Testis (tissue), 5 donors: ENCODE measurements at places on chromosomes 16 and 17.

- no peak for DNase-seq
Measured at GRCh38 chr17:61460796-61461585, 8.8 kb downstream of the TBX4 start.

- DNase-seq: no peak
Measured at GRCh38 chr16:65342231-65342866, 220.5 kb upstream of the CDH11 start.

DNA sequence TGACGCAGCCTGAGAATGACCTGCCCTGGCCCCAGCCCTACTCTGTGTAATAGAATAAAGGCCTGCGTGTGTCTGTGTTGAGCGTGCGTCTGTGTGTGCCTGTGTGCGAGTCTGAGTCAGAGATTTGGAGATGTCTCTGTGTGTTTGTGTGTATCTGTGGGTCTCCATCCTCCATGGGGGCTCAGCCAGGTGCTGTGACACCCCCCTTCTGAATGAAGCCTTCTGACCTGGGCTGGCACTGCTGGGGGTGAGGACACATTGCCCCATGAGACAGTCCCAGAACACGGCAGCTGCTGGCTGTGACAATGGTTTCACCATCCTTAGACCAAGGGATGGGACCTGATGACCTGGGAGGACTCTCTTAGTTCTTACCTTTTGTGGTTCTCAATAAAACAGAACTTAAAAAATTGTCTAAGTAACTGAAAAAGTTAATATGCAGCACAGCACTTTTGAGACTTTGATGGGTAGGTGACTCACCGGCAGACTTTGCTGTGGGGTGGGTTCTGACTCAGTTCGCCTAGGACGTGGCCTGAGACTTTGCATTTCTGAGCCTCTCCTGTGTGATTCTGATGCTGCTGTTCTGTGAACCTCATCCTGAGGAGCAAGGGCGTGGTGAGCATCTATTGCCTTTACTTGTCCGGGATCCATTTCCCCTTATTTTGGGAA is 5.7 kb downstream of the LAT start:
- DNase-seq: no peak

DNA sequence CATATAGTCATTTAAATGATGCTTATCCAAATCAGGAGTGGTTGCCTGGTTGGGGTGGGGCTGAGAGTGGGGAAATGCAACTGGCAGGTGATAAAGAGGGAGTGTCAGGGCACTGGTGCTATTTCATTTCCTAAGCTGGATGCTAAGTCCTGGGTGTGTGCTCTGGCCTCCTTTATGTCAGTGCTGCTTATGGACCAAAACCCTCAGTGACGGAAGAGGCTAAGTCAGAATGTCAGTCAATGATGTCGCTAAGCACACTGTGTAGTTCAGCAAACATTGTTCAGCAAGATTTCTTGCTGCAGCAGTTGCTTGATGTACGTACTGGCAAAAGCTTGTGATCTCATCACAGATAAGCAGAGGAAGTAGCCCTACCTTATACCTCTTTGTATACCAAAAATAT is 16.4 kb upstream of the FLCN start:
- no peak for DNase-seq

DNA sequence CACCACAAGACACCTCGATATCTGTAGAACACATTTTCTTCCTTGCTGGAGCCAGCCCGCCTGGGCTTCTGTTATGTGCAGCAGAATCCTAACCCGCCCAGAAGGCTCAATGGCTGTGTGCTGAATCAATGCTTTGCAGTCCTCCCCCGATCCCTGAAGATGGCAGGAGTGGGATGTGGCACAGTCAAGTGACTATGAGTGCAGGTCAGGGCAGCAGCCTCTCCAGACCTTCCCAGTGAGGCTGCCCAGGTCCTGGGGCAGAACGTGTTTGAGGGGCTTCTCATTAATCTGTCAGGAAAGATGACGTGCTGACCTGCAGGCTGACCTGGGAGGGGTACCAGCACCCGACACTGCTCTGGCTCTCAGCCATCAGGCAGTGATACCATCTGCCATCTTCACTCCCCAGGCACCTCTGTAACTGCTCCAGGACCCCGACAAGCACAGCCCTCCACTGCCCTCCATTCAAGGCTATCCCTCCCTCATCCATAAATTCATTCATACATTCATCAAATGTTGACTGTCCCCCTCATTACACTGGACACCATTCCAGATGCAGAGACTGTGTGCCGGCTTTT is 35.2 kb downstream of the LRRC75A start:
- peak; percentile 74 for DNase-seq

- no peak for DNase-seq
Measured at GRCh38 chr16:85699628-85700027, 10.9 kb upstream of the GINS2 start.

DNA sequence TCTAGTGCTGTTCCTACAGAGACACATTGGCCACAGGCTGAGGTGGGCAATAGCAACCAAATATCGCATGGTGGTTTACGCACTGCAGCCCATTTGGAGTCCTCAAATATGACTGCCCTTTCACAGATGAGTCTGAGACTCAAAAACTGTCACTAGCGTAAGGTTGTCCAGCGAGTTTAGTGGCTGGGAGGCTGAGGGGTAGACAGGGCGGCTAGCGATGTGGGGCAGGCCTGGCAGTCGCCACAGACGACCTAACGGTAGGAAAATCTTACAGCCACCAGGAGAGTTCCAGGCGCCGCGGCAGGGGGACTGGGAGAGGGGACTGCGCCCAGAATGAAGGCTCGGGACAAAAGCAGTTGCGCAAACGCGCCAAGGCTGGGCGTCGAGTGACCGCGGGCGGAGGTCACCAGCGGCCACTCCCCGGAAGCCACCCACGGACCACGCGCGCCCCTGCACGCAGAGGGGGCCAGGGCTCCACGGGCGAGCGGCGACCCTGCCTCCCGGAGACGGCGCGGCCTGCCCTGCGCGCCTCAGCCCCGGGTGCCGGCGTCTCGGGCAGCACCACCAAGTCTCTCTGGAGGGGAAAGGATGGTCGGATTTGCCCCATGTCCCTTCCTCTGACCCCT is 699 bp upstream of the MAP1LC3B start:
- peak; percentile 57 for DNase-seq
